ENCODE measurements at places on chromosomes 12 and 14.
A peak's percentile ranks its signal among the peaks of the same experiment; 100 is the strongest.

DNA sequence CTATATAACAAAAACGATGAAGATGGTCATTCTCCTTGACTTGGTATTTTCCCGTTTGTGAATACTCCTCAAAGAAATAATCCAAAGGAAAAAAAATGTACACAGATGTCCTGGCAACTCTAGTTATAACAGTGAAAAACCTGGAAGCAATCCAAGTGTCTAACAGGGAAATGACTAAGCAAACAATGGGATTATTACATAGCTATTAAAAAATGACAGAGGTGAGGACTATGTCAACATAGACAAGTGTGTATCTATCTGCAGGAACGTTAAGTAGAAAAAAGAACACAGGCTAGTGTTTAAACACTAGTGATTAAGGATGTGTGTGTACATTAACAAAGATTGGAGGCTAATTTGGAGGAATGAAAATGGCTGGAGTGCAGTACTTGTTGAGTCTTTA is 5.9 kb upstream of the APOLD1 start:
- DNase-seq = no peak

- peak; percentile 10 for DNase-seq
Measured at GRCh38 chr14:59189091-59189785, 771 bp downstream of the DAAM1 start.

DNA sequence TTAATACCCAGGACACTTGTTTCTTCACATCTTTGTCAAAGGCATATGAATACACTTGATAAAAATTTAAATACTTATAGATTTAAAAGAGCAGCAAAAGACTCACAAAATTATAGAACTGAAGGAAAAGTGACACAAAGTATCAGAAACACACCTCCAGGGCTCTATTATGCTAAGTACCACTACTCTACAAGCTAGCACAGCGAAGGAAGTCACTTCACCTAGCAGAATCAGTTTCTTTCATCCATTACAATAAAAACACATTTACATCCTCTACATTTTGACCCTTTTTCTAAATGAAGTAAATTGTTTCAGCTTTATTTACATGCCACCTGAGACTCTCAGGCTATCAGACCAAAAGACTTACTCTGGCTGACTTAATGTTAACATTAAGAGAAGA is 26.6 kb upstream of the PTPRB start:
- DNase-seq = no peak

DNA sequence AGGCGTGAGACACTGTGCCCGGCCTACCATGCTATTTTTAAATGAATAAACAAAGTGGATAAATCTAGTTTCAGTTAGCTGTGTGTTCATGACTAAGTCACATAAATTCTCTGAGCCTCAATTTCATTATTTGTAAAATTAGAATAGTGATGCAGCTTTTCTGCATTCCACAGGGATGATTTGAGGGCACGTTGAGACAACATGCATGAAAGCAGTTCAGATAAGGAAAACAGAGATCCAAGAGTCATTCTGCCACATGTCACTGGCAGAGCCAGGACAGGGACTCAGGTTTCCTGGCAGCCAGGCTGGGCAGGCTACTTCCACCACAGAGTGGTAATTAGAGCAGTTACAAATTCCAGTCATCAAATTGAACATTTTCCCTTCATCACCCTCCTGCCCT is 2.9 kb upstream of the PPP4R4 start:
- no peak for DNase-seq

DNA sequence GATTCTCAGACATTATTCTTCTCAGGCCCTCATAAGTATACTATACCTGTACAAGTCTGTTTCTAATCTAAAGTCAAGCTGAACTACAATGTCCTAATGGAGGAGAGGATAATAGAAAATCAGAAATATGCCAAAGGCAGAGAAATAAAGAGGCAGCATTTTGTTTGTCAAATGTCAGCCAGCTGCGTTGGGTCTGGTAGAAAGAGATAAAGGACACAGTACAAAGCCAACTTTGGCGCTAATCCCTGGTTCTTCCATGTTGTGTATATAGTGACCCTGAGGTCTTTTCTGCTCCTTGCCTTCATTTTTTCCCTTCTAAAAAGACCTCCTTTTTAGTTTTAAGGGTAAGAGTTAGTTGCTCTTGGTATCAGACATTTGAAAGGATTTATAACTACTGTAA is 103.1 kb downstream of the PRICKLE1 start:
- DNase-seq = no peak

DNA sequence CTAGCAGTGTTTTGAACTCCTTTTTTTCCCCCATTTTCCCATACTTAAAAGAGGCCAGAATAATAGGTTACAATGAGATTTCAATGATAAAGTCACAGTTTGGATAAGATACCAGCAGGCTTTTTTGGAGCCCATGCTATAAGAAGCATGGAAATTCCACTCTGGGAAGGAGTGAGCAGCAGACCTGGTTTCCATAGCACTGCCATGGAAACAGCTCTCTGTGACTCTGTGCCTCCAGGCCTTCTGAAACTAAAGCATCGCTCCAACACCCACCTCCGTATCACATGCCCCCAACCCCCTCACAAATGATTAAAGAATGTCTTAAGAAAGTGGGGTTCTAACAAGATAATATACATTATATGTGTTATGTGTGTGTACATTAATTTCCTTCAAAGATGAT is 165.0 kb downstream of the GRIN2B start:
- no peak for DNase-seq

DNA sequence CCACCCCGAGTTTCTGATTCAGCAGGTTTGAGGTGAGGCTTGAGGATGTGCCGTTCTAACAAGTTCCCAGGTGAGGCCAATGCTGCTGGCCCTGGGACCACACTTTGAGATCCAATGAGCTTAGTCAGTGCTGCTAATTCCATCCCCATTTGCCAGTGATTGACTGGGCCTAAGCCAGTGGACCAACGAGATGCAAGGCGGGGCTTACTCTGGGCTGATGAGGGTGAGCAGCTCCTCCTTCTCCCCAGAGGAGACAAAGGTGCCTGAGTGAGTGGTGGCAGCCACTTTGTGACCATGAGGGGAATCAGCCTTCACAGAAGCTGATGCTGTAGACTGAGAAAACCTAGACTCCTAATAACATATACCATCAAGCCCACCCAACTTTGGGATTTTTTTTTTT is 23.1 kb upstream of the HNF1A start:
- DNase-seq = no peak

- no peak for DNase-seq
Measured at GRCh38 chr14:68153275-68153674, 333.7 kb downstream of the RAD51B start.

- no peak for DNase-seq
Measured at GRCh38 chr12:71646512-71646911, 17.1 kb downstream of the ZFC3H1 start.

DNA sequence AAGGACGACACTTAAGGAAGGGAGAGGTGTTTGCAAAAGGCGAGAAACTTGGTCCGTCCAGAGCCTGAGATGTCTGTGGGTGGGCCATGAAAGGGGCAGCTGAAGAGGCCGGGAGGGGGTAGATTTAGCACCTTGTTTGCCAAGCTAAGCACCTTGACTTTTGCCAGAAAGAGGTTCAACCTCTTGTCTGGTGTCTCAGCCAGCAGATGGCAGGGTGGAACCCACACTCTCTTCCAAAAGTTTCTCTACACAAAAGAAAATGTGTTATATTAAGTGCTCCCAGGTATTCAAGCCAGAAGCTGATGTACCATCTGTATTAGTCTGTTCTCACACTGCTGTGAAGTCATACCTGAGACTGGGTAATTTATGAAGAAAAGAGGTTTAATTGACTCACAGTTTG is 69.9 kb downstream of the SUDS3 start:
- no peak for DNase-seq

DNA sequence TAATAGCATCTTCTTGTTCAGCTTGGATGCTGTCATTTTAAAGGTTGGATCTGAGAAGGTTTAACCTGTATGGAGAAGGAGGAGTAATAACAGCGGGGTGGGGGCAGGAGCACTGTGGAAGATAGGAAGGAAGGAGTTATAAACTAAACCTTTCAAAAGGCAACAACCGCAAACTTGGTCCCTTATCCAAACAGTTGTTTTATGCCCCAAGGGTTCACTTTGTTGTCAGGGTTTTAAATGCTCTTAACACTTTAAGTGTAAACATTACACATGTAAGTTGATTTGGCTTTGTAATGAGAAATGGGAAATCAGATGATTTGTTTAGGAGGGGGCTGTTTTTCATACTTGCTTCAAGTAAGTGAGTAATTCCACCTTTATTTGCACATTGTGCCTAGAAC is 3.0 kb downstream of the NPAS3 start:
- no peak for DNase-seq

- no peak for DNase-seq
Measured at GRCh38 chr12:45268672-45269411, 52.9 kb downstream of the ANO6 start.

- no peak for DNase-seq
Measured at GRCh38 chr12:3832738-3833137, 40.5 kb downstream of the PARP11 start.

- DNase-seq = no peak
Measured at GRCh38 chr14:90300611-90301047, 31.1 kb downstream of the NRDE2 start.

DNA sequence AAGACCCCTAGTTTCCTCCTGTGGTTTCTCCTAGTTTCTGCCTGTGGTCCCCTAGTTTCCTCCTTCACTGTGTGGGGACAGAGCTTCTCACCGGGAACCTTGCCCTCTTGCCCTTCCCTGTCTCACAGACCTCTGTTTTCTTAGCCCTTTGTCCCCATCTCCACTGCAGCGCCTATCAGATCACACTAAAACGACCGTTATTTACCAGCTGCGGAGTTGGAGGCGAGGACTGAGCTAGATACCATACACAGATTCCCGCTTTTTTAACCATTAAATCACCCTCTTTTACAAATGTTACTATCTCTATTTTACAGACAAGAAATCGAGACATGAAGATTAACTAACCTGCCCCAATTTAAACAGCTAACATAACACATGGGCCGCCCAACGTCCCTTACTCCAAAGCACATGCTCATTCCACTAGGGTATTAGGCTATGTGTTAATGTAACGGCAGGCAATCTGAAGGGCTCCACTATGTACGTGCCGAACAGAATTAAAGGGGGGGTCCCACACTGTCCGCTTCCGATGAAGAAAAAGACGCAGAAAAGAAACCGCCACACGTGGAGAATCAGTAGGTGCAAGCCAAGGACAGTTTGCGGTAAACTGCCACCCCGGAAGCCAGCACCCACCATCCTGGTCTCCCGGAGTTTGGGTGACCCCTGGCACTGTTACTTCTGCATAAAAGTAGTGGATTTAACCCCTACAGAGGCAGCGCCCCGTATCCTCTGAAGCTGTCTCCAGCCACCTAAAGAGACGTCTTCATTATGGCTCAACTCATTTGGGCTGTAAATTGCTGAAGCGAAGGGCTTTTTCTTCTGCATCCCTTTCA is 1.9 kb upstream of the FKBP4 start:
- no peak for DNase-seq

- DNase-seq = no peak
Measured at GRCh38 chr12:95037906-95038305, 34.4 kb upstream of the NDUFA12 start.
